ENCODE measurements at places on chromosomes 6 and 20.

DNA sequence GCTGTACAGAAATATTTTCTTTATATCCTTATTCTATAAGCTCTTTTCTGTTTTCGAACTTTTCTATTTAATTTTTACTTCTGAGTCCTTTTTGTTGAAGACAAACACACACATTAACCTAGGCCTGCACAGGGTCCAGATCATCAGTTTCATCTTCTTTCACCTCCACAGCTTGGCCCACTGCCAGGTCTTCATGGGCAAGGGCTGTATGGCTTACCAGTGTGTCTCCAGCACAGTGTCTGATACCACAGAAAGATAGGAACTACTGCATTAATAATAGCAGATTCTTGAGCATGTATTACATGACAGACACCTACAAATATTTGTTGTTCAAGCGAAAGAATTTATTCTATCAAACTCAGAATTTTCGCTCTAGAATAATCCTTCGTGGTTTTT is 24.4 kb downstream of the QKI start:
- no peak for DNase-seq

GRCh38 chr6:113464960-113465359 is 392.2 kb upstream of the MARCKS start:
- DNase-seq: peak; percentile 55

DNA sequence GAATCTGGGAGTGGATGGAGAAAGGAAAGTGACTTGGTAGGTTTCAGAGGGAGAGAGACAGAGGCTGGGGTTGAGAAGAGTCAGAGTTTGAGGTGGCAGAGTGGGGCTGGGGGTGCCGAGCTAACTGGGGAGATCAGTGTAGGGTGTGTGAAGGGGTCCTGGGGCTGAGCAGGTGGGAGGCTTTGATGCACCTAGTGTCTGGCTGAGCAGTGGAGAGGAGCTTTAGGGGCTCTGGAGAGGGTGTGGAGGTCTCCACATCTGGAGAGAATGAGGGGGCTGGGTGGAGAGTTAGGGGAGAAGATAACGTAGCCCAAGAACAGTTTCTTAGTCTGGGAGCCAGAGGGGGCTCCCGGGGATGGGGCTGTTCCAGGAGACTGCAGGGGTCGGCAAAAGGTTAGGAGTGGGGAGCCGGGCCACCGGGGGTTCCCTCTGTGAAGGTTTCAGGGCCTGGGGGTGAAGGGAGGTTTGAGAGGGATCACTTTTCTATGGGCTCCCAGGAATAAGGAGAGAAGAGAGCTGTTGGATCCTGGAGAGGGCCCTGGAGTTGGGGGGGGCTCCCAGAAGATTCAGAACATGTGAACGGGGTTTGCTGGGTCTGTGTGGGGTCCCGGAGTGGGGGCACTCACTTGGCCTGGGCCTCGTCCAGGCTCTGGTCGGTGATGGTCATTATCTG is 797 bp downstream of the PBX2 start:
- no peak for DNase-seq

DNA sequence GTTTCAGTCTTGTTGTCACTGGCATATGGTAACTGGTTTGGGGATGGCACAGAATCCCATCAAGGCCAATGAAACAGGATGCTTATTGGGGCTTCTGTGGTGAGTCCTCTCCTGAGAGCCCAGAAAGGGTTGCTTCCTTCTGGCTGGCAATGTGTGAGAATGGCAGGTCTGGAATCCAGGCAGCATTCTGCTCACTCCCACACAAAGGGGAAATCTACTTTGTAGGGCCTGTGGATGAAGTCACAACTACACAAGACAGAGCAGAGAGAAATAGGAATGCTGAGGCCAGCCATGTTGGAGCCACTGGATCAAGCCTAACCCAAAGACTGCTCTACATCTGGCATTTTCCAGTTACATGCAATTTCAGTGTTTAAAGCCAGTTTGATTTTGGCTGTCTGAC is 15.7 kb downstream of the PLAGL2 start:
- no peak for DNase-seq

GRCh38 chr6:140047321-140047720 is 672.9 kb upstream of the CITED2 start:
- no peak for DNase-seq

GRCh38 chr6:161584051-161584450 is 310.2 kb upstream of the AGPAT4 start:
- no peak for DNase-seq

- DNase-seq: no peak
Measured at GRCh38 chr6:79608334-79609224, 22.6 kb upstream of the SH3BGRL2 start.

DNA sequence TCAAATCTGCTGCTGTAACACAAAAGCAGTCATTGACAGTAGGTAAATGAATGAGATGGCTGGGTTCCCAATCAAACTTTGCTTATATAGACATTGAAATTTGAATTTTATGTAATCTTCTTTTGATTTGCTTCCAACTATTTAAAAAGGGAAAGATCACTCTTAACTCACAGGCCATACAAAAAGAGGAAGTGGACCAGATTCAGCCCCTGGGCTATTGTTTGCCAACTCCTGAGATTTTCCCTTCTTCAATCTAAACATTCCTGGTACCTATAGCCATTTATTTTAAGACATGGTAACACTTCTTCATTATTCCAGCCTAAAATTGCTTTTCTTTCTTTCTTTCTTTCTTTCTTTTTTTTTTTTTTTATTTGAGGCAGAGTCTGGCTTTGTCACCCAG is 260.6 kb downstream of the TFAP2A start:
- DNase-seq: no peak

DNA sequence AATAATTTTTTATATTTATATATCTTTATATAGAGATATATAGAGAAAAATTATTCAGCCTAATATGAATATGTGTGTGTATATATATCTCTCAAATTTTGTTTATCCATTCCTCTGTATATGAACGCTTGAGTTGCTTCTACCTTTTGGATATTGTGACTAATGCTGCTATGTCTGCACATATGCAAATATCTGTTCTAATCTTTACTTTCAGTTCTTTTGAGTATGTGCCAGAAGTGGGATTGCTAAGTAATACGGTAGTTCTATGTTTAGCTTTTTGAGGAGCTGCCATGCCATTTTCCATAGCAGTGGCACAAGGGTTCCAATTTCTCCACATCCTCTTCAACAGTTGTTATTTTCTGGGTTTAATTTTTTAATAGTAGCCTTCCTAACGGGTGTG is 72.8 kb upstream of the CEP85L start:
- DNase-seq: no peak

Measured in non-pigmented ciliary epithelial cell (primary cell).